ENCODE measurements at places on chromosomes 2 and 18. TPM values are rescaled to one million over a fixed set of nuclear protein-coding genes. Genes with fewer than 3 reads are reported as not detected.

GRCh38 chr2:222358876-222359275 lies 60.1 kb upstream of the PAX3 start:
- peak; percentile 30 for DNase-seq

- no peak for DNase-seq
These were observed 510.6 kb downstream of the ERBB4 start for GRCh38 chr2:212027681-212028628.

DNA sequence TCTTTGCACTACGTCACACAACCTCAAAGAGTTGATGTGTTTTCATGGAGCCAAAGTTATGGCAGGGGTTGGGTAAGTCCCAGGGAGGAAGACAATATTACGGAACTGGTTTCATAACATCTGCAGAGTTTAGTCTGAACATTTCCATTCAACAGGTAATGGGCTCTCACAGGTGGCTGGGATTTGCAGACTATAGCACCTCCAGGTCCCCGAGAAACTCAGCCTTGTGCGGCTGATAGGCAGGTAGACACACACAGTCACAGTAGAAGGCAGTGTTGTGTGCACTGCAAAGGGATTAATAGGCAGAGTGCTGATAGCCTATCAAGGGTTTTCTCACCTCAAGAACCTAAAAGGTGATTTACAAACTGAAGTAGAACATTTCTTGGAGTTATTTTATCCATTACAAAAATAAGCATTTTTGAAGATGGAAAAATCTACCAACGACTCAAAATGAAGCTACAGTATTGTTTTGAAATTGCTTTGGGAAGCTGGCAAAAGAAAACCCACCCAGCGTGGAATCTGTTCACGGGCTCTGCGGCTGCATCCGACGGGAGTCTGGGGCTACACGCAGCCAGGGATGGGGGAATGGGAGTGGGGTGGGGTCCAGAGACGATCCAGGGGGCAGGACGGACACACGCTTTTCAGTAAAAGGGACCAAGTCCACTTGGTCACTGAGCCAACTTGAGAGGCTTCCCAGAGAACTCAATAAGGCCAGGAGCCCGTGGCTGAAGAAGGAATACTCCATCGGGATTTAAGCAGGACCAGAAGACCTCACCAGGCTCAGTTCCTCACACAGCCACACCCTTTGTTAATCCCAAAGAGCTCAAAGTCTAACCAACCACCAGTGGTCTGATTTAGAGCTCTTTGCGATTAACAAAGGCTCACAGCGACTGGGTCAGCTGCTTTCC lies 82.9 kb downstream of the CHRNA1 start:
- no peak for DNase-seq

DNA sequence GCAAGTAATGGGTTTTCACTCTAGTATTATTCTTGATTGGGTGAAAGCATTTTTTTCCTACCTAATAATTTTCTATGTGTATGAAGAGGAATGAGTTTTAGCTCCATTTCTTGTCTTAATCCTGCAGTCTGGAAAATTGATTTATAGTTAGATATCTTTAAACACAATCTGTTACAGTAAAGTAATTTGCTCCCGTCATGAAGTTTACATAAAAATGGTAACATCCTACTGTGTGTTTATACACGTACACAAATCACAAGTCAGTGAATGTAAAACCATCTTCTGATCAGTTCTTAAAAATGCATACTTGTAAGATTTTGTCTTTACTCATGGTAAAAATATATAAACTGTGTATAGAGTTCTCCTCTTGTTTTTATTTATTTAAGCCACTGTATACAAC lies 51.1 kb downstream of the MAP2 start:
- DNase-seq, result no peak

- no peak for DNase-seq
These were observed 327.5 kb upstream of the HNRNPA3 start for GRCh38 chr2:176885001-176885643.

The FHOD3 gene
- polyA plus RNA-seq, result 40.1 TPM

The LRATD1 gene
- polyA plus RNA-seq, result 18.8 TPM

The FABP1 gene
- 21.5 TPM for polyA plus RNA-seq

The POTEC gene
- 0.03 TPM for polyA plus RNA-seq
